Bronchial epithelial cell (primary cell): ENCODE measurements at places on chromosomes 3 and 15. TPM values are rescaled to one million over a fixed set of nuclear protein-coding genes. Genes with fewer than 3 reads are reported as not detected.

DNA sequence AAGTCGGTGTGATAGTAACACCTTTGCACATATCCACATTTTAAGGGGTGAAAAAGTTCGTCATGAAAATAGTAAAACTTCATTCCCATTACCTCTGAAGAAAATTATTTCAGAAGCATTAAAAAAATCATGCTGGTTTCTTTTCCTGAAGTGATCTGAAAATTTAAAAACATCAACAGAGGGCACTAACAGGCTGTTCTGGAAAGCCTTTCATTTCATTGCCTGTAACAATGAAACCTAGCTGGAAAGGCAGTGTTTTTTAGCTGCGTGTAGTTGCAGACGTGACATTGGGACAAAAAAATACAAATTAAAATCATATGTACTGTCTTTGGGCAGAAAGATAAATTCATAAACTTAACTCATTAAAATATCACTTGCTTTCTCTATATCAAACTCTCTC is 993.8 kb downstream of the GBE1 start:
- no peak for DNase-seq

GRCh38 chr3:177356113-177356512 is 158.8 kb upstream of the TBL1XR1 start:
- DNase-seq: no peak

- DNase-seq: no peak
These were observed 2.0 kb upstream of the PTPN23 start for GRCh38 chr3:47378869-47379268.

Gene PAQR9
- total RNA-seq: not detected in 2 replicates

DNA sequence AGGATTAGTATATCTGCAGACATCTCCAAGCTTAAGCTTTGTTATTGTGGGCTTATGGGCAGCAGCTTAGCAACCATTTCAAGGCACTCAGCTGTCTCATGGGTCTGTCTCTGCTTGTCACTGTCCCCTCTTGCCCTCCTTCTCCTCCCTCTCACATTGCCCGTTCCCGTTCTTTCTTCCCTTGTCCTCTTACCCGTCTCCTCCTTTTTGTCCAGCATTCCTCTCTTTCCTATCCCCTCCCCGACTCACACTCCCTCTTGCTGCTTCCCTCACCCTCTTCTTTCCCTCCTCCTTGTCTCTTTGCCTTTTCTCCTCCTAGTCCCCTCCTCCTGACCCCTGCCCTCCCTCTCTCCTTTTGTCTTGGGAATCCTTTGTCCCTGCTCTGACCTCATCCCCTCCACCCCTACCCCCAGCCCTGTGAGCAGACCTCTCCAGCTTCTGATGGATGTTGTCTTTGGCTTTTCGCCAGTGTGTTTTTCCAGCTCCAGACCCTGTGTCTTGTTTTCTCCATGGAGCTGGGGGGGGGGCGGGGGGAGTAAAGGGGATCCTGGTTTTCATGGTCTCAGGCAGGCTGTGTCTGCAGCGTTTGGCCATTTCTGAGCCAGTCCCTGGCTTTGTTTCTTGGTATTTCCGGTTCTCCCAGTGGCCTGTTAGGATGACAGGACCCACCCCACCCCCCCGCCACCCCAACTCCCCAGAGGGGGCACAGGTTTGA is 47.9 kb upstream of the TRAK1 start:
- no peak for DNase-seq

GRCh38 chr15:40853241-40853890 is 9.5 kb downstream of the SPINT1 start:
- DNase-seq: no peak

GRCh38 chr15:39487458-39487735 is 93.5 kb upstream of the THBS1 start:
- DNase-seq: peak; percentile 48

DNA sequence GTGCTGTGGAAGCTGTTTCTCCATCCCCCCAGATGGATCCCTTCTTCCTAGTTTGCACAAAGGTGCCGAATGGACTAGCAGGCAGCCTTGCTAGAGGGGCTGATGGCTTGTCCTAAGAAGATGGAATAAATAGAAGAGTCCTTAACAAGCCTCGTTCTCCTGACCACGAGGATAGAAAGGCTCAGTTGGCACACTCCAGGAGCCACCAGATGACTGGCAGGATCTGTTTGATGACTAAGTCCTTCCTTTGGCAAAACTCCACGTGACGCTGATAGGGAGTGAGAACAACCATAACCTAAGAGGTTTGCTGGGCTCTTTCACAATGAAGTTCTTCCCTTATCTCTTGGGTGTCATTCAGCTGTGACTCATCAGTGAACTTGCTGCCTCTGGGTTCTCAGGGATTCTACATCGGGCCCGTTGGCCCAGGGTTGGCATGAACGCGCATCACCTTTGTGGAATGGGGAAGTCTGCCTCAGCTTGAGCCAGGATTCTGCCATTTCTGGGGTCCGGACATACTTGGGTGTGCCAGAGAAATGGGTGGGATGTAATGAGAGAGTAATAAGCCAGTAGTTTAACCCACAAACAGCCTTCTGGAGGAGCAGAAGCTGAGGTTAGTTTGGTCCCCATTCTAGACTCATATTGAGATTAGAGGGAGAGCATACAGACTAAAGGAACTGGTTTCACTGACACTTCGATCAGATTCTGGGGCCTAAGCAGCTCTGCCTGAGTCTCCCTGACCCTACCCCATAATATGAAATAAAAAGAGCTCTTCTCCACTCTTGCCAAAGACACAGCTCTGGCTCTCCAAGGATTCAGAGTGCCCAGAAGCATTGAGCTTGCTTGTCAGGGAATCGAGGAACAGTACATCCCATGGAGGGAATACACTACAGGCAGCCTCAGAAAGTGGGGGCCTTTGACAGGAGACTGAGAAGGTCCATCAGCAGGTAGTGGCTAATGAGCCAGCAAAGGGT is 2.0 kb upstream of the MELTF start:
- peak; percentile 100 for DNase-seq

Gene STXBP5L
- total RNA-seq: not detected in 2 replicates

DNA sequence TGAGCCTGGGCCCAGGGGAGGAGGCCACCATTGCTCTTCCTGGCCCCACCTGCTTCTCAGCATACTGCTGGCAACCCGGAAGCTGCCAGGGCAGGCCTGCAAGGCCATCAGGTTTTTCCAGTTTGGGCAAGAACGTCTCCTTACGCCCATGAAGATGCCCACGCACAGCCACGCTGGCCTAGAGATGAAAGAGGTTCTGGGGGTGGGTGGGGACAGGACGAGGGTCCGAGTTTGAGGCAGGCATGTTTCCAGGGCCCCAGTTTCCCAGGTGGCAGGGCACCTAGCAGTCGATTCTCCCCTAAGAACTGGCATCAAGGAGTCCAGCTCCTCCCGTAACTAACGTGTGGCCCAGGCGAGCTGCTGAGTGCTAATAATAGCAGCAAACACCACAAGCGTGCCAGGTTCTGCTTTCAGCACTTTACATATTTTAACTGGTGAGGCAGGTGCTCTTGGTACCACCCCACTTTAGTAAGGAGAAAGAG is 45.8 kb downstream of the ZNF710 start:
- DNase-seq: peak; percentile 81

DNA sequence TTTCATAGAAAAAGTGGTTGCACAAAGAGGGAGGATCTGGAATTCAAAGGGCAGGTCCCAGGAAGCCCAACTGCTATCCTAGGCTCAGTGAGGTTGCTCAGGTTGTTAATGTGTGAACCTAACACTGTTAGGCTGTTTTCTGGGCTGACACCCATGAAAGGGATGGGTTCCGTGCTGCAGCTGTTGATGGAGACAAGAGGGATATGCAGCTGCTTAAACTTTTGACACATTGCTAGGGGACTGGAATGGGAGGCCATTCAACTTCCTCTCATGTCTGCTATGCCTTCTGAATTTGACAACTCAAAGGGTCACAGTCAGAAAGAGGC is 198.0 kb upstream of the NR2E3 start:
- DNase-seq: no peak

DNA sequence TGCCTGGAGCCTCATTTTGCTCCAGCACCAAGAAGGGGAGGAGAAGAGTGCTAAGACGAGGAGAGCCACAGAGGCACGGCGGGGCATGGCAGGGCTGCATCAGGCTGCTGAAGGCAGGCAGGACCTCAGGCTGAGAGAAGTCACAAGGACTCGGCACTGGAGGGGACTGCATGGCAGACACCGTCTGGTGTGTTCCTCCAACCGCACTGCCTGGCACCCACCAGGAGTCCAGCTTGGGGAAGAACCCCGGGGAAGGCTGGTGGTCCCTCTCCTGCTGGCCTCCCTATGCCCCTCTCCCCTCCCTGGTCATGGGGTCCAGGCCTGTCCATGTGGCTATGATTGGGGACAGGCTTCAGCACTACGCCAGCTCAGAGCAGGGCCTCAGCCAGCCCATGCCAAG is 153.2 kb upstream of the MEF2A start:
- DNase-seq: no peak

- peak; percentile 70 for DNase-seq
These were observed 195.8 kb downstream of the SHQ1 start for GRCh38 chr3:72652395-72652794.

DNA sequence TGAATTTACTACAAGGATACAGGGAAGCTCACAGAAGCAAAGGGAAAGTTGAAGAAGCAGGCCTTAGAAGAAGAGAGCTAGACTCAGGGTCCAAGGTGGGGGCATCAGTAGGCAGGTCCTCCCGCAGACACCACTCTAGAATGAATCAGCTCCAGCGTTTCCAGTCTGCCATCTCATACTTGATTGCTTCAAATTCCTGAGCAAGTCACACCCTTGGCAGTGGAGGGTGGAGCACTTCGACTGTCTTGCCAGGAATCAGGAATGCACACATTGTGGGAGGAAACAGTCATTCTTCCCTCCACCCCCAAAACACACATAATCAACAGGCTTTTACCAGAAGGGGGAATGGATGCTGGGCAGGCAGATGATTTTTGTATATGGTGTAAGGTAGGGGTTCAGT is 78.5 kb downstream of the CHCHD6 start:
- peak; percentile 99 for DNase-seq

GRCh38 chr3:58989163-58989562 is 60.7 kb downstream of the CFAP20DC start:
- DNase-seq: peak; percentile 92

GRCh38 chr15:38687340-38687739 is 122.7 kb upstream of the RASGRP1 start:
- DNase-seq: no peak

Gene TNFSF10
- total RNA-seq: 15.5 and 24.6 TPM in 2 replicates

Gene TEX55
- total RNA-seq: not detected in 2 replicates

DNA sequence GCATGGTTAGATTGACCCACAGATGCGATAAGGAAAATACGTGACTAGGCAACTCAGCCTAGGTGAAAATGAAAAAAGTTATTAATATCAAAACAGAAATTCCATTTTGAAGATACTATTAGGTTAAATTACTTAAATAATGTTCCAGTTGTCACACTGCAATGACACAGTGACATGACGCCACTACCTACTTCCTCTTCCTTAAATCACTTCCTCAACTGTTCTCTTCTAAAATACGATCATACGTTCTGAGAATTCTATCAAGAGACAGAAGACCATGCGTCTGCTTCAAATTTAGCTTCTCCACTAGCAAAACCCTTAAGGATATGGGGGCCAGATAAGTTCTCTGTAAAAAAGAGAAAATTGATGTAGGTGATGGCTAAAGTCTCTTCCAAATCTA is 18.2 kb downstream of the CMTM6 start:
- DNase-seq: no peak

- DNase-seq: no peak
These were observed 48.3 kb downstream of the PARP14 start for GRCh38 chr3:122728756-122729514.

DNA sequence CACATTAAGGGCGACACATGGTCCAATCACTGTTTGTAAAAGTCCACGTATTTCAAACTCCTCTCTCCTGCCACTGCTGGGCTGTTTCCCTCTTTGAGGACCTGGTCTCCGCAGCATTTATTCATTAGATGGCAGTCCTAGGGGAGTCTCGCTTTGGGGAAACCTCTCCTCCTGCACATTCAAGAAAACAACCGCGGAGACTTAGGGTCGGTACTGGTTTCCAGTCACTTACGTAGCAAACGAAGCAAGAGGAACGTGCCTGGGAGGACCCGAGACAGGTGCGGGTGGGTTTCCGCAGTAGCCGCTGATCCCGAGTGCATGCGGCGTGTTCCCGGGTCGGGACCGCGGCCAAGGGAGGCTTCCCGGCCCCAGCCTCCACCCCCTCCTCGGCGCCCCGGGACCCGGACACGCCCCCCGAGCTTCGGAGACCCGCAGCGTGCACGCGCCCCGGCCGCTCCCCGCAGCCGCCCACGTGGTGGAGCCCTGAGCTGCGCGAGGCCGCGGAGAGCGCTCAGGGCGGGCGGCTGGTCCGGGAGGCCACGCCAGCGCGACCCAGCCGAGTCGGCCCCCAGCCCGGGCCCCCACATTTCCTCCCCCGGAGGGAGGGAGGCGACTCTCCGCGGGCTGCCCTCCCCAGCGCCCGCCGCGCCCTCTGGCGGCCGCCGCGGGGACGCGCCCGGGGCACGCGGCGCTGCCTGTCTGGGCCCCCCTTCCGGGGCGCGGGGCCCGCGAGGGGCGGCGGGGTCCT is 1.1 kb upstream of the IGF1R start:
- DNase-seq: peak; percentile 67

Gene TRH
- total RNA-seq: not detected in 2 replicates

DNA sequence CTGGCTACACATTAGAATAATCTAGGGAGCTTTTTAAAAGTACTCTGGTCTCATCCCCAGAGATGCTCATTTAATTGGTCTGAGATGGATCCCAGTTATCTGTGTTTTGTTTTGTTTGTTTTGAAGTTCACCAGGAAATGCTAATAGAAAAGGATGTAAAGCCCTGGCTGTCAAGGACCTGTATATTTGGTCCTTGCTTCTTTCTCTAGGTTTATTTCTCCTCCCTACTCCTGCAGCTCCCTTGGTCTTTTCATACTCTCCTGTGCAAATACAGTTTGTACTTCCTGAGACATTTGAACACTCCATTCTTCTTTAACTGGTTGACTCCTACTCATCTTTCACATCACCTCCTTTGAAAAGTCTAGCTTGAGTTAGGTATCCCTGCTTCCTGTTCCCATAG is 3.3 kb downstream of the PIK3CA start:
- DNase-seq: no peak

Gene ELL3
- total RNA-seq: 20.2 and 23.2 TPM in 2 replicates

DNA sequence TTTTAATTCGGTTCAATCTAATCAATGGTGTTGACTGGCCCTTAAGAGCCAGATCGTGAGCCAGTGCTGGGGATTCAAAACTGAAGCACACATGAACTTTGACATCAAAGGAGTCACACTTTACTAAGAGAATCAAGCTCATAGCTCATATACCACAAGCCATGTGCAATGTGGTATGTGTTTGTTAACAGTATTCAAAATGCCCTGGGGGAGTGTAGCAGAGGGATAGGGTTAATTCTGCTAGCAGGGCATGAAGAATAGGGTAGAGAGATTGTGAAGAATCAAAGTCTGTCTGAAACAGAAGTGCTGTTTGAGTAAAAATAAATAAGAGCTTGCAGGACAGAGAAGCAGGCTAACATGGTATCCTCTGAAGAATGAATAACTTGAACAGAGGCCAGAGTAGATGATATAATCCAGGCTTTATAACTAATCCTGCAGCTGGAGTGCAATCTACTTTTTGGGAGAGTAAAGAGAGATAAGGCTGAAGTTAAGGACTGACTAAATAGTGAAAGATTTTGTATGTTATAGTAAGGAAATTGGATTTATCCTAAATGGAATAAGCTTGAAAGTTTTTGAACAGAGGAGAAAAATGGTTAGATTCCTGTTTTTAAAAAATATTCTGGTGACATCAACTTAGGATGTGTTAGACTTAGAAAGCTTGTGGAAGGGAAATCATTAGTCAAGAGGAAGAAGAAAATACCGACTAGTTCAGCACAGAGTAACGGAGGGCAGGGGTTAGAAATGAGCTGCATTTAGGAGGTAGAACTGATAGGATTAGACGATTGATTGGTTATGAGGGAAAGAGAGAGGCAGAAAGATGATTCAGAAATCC is 292.0 kb downstream of the NFKBIZ start:
- no peak for DNase-seq
